Stimulated activated CD4-positive, alpha-beta T cell treated with anti-CD3 and anti-CD28 coated beads, Interleukin-2, amount 100 ng/mL, for 24 hours (primary cell): ENCODE measurements at places on chromosomes 13 and 19.

GRCh38 chr13:113753171-113753570 is 5.9 kb upstream of the TMEM255B start:
- no peak for DNase-seq

- no peak for DNase-seq
Observed at GRCh38 chr13:28545583-28546333, 50.8 kb upstream of the FLT1 start.

DNA sequence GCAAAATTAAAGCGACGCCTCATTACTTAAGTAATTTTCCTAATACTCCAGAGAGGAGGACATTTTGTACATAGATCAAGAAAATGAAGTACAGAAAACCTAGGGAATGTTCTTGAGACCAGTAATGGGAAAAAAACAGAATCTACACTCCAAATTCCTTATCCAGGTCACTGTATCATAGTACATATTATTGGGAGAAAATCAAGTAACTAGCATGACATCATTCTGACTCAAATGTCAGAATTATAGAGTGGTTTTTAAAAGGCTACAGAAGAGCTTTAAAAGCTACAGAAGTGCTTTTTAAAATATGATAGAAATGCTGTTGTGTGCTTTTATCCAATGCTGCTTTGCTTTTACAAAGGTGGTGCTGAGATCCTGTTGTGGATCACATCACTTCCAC is 86.3 kb upstream of the SLC15A1 start:
- no peak for DNase-seq

DNA sequence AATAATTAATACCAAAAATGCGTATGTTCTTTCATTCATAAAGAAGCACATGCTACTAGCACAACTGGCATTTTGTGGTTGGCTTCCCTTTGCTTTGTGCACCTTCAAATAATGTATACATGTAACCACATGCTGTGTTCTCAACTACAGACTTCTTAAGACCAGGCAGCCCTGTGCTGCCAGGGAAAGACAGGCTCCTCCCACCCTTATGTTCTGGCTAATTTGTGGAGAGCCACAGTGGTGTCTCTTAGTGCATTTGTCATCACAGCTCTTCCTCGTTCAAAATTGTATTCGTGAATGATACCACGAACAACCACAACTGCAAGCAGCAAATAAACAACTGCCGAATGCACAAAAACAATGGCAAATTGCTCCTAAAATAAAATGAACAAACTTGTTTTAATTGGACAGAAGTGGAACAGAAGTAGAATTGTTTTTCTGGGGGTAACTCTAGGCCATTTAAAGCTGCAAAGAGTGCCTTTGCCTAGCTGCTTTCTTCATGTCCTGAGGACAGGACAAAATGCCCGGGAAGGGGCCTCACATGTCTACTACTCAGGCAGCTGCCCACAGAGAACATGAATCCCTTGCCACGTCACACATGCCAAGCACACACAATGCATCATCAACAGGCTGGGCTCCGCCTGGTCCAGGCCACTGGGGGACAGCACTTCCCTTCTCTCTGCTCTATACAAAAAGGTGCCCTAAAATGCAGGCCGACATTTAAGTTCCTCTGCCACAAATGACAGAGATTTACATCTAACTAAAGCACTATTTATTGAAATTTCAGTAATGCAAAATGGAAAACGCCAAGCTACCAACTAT is 21.7 kb downstream of the IRS2 start:
- DNase-seq, result no peak

GRCh38 chr13:100115693-100116254 is 26.9 kb downstream of the PCCA start:
- DNase-seq, result no peak

- DNase-seq, result no peak
Observed at GRCh38 chr13:50842990-50843256, 569 bp downstream of the DLEU7 start.

GRCh38 chr19:12546068-12546467 is 5.2 kb downstream of the ZNF564 start:
- no peak for DNase-seq

GRCh38 chr19:33391631-33392249 is 18.2 kb downstream of the CEBPG start:
- DNase-seq, result no peak

- DNase-seq, result no peak
Observed at GRCh38 chr13:43698758-43699157, 88.0 kb downstream of the ENOX1 start.
